ENCODE measurements at places on chromosomes 5 and 9.

- peak; percentile 39 for DNase-seq
Observed at GRCh38 chr9:124766815-124767554, 4.1 kb downstream of the NR6A1 start.

GRCh38 chr9:137445930-137446431 lies 4.8 kb upstream of the ENTPD8 start:
- no peak for DNase-seq

GRCh38 chr9:113446323-113446740 lies 17.2 kb upstream of the RGS3 start:
- peak; percentile 57 for DNase-seq

GRCh38 chr5:58902765-58903164 lies 319.9 kb downstream of the RAB3C start:
- DNase-seq = no peak

- DNase-seq = no peak
Observed at GRCh38 chr5:157168286-157168685, 2.2 kb upstream of the GARIN3 start.

DNA sequence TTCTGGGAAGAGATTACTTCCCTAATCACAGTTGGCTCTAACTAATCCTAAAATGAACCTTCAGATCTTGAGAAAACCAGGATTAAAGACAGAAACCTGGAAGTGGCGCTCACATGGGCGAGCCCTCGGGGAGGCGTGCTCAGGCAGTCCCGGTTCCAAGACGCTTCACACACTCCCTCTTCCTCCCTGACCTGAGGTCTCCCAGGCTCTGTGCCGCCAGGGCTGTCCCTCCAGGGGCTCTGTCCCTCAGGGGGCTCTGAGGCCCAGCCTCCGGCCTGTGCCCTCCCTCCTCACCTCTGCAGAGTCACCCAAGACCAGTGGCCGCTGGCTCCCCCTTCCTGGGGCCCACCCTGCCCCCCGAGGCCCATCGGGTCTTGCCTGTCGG lies 10.2 kb downstream of the SLC9A3 start:
- DNase-seq = no peak

DNA sequence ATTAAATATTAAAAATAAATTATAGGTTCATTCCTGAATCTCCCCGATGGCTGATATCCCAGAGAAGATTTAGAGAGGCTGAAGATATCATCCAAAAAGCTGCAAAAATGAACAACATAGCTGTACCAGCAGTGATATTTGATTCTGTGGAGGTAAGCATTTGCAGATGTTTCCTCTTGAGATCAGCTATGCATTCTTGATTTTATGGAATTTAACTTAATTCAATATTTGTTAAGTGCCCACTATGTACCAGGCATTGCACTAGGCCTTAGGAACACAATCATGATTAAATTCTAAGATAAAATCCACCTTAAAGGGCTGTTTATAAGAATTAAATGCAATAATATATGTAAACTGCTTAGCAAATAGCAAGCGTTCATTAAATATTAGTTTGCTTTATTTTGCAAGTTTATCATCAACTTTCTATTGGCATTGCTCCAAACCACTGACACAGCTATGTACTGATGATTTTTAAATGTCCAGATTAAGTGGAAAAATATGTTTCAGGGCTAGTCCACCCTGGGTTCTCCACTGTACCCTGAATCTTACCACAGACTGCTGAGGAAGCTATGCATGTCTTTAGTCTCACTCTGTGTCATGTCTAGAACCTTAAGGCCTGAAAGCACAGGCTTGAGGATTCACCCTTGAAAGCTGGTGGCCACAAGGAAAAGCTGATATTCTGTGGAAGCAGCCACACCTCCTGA lies 33.2 kb downstream of the SLC22A4 start:
- no peak for DNase-seq

- DNase-seq = no peak
Observed at GRCh38 chr5:173823721-173824567, 64.2 kb upstream of the CPEB4 start.

- no peak for DNase-seq
Observed at GRCh38 chr5:94353605-94354004, 264.8 kb downstream of the KIAA0825 start.

- peak; percentile 48 for DNase-seq
Observed at GRCh38 chr5:154444556-154445421, 1.0 kb upstream of the SAP30L start.

DNA sequence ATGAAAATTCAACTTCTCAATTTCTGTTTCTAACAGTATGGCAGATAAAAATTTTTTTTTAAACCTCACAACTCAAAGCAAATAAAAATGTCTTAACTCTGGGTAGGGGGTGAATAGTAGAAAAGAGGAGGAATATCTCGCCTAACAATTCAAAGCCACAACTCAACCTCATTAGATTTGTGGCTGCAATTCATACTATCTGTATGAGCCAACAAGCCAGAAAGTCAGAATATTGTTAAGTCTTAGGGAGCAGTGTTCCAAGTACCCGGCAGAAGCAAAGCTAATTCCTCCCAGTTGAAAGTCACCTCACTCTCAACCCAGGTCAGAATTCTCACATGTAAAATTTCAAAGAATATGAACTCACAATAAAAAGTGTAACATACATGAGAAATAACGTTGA lies 15.0 kb downstream of the PJA2 start:
- no peak for DNase-seq

DNA sequence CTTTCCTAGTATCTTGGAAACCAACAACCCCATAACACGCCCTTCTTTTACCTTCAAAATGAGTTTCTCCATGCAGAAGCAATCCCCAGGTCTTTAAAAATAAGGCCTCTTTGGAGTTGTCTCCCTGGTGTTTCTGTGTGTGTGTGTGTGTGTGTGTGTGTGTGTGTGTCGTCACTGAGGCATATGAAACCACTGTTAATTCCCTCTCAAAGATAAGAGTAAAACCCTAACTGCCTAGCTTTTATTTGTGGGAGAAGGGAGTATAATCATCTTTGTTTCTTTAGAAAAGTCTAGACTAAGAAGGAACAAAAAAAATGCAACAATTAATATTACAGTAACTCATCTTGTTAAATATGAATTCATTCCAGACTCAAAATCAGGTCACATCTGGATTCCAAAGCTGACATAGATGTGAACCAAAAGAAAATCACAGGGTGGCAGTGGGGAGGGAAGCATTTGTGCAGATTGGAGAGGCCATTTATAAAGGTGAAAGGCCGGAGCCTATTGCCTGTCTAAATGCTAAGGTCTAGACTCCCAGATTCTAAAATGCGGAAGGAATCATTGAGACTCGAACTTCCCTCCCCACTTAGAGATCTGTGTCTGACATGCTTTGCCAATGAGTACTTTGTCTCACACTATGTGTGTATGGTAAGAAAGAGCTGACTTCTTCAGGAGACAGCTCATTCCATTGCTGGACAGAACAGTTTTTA lies 91.4 kb downstream of the ZNF366 start:
- DNase-seq = no peak

DNA sequence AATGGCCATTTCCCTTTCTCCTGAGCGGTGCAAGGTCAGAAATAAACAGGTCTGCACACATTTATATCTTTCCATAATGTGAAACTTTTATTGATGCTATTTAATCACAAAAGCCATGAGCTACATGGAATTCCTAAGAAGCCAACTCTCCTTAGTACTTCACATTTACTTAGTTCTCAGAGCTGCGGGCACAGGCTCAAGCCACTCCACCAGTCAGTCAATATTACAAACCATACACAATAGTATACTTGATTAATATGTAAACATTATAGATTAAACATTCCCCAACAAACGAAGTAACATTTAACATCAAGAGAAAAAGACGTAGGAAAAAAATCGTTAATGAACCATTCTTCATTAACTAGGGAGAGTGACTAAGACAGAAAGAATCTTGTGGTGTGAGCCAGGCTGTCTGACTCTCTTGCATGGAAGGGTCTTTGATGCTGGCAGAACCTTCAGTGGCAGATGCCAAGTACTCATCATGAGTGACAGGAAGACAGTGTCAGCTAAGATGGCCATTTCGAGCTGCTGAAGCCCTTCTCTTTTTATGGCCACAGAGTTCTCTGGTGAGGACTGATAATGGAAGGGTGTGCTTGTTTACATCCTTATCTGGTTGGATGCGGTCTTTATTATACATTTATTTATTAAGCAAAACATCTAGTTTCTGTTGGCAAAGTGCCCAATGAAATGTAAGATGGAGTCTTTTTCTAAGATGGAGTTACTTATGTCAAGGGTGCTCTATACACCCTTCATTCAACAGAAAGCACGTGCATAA lies 115.5 kb upstream of the TUT7 start:
- DNase-seq = no peak

DNA sequence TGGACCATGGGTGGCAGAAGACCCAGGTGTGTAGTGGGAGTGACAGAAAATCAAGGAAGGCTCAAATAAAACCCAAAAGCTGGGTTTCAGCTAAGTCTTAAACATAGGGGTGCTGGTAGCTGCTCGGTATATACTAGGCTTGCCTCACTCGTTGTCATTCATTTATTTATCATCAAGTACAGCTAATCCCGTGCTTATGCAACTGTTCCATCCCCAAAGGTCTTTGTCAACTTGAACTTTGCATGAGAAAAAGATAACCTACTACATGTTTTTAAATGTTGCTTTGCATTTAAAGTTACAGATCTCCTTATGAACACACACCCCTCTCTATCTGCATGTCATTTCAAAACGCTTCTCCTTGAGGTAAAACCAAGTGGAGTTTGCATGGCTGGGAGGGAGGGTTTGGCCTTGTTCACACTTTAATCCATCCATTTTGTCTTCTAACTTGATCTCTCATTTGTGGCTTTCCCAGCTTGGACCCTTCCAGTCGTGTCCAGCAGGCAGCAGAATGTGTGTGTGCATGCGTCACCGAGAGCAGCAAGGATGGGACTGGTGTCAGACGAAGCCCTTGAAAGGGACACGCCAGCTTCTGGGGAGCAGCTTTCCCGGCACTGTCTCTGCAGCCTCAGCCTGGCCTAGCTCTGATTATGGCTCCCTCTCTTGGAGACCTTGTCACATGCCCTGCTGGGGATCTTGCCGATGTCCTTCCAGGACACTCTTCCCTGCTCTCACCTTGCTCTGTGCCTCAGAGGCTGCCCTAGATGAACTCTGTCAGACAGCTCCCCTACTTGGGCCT lies 133.5 kb downstream of the GADD45G start:
- no peak for DNase-seq

GRCh38 chr5:136734628-136735027 lies 369.3 kb upstream of the TRPC7 start:
- DNase-seq = no peak

- DNase-seq = peak; percentile 15
Observed at GRCh38 chr9:29865764-29866313, 2292.6 kb upstream of the C9orf72 start.

DNA sequence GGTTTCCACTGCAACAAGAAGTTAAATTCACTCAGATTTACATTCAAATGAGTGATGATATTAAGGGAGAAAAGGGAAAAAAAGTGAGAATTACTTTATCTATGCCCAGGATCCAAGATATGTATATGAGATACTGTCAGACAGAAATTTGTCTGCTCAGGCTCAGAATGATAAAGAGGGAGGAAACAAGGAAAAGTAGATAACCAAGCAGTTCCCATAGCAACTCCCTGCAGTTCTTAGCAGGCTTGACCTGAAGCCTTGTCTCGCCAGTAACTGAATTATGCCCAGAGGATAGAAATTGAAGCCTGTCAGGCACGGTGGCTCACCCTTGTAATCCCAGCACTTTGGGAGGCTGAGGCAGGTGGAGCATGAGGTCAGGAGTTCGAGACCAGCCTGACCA lies 304.4 kb downstream of the TLE1 start:
- no peak for DNase-seq

- DNase-seq = peak; percentile 41
Observed at GRCh38 chr9:15824310-15824709, 271.5 kb downstream of the CCDC171 start.

DNA sequence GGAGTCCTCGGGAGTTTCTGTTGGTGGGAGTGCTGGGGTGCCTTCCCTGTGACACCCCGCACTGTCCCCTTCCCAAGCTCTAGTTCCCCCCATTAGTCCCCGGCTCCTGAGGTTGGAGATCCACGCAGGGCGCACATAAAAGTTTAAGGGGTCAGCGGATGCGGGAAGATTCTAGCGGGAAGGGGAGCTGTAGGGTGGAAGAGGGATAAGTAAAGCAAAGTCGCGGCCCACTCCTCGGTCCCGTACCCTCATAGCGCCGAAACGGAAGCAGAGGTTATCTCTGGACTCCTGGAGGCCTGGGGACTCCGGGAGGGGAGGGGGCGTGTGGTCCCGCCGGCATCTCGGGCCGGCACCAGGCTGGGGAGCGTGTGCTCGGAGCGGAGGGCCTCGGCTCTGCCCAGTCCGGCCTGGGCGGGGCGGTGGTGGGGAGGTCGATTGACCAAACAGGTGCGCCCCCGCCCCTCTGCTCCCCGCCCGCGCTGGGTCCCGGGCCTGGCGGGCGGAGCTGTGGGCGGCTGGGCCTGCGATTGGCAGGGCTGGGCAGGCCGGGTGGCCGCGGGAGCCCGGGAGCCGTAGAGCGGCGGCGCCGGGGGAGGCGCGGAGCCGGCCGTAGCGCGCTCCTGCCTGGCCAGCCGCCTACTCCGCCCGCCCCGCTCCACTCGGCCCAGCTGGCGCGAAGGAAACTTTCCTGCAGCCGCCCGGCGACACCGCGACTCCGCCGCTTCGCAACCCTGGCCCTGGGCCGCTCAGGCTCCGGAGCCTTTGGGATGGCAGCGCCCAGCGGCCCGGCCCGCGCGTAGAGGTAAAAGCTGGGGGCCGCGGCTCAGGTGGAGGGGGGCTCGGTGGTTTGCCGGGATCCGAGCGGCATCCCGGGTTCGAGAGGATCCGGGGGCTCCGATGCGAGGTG lies 52.2 kb upstream of the DAB2IP start:
- peak; percentile 25 for DNase-seq

DNA sequence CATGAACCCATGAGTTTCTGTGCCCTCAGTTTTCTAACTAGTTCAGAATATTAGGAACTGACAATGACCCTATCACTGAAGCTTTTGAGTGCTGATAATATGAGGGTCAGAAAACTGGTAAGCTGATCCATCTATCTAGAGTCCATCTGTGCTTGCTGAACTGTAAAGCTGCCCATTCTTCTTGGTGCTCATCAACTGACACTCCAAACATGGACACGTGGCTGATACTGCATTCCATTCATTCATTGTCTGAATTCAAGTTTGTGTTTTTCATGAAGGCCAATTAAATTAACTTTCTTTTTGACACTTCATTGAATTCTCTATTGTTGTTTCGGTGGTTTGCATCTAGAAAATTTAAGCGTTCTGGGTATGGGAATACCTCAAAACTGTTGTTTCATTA lies 17.6 kb downstream of the NREP start:
- DNase-seq = no peak

GRCh38 chr9:7347556-7347955 lies 452.0 kb downstream of the DMAC1 start:
- DNase-seq = no peak

- no peak for DNase-seq
Observed at GRCh38 chr5:82045554-82046275, 73.9 kb downstream of the ATG10 start.

Measured in NB4 (cell line).